ENCODE measurements at places on chromosomes 2 and 18.

GRCh38 chr2:42084231-42084671, 36.4 kb downstream of the PKDCC start:
- peak; percentile 82 for DNase-seq

GRCh38 chr2:27509326-27509725, 12.7 kb downstream of the GCKR start:
- peak; percentile 9 for DNase-seq

GRCh38 chr2:62266433-62267038, 70.6 kb downstream of the B3GNT2 start:
- DNase-seq = peak; percentile 95

DNA sequence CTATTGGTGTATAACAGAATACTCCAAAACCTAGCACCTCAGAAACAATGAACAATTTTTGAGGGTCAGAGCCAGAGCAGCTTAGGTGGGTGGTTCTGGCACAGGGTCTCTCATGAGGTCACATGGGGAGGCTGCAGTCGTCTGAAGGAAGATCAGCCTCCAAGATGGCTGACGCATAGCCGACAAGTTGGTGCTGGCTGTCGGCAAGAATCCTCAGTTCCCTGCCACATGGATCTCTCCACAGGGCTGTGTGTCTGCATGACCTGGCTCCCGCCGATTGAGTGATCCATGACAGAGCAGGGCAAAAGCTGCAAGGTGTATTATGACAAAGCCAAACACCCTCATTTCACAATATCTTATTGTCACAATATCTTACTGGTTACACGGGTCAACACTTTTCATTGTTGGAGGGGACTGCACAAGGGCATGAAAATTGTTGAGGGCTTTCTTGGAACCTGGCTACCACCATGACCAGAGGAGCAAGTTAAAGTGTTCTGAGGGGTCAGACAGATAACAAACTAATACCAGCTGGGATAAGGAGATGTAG, 4.2 kb downstream of the MYL12B start:
- no peak for DNase-seq

- DNase-seq = peak; percentile 98
These were observed 14.4 kb upstream of the PIK3C3 start for GRCh38 chr18:41940506-41941215.

DNA sequence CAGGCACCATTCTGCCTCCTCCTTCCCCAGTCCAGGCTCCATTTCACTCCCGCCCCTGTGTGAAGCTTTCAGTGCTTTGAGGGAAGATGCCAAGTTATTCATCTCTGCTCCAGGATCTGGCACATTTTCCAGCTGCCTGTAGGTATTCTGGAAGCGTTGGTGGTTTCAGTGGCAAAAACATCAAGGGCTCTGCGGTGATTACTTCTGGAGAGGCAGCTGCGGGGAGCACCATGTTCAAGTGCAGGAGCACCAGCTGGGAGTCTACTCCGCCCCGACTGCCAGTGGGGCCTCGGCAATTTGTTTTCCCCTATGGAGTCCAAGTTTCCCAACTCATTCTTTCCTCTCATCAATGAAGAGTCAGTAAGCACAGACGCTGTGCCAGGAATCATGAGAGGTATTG, 211.7 kb downstream of the CLIP4 start:
- DNase-seq = no peak

GRCh38 chr18:63244607-63245006, 75.0 kb downstream of the BCL2 start:
- no peak for DNase-seq

DNA sequence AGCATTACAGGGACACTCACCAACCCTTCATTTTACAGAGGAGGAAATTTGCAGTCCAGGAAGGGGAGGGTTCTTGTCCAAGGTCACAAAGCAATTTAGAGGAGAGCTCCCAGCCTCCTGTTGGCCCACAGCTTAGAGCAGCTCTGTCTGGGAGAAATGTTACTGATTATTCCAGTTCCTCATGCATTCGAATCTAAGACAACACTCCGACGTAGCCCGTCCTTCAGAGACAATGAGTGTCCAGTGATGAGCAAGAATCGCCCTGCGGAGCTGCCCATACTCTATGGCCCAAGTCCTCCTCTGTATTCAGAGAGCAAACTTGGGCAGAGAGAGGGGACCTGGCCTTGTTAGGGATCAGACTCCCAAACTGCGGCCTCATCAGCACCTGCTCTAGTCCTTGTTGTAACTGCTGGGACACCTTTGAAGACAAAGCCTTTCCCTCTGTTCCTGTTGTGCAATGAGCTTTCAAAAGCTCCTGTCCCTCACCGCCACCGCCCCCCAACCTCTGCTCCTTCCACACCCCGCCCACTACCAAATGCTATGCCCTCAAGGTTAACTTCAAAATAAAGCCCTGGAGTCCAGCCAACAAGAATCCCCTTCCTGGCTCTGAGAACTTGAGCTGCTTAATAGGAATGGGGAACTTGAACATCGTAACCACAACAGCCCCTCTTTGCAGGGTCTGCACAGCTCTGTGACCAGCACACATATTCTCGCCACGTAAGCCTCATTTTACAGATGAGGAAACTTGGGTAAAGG, 234.8 kb upstream of the SMAD2 start:
- no peak for DNase-seq

DNA sequence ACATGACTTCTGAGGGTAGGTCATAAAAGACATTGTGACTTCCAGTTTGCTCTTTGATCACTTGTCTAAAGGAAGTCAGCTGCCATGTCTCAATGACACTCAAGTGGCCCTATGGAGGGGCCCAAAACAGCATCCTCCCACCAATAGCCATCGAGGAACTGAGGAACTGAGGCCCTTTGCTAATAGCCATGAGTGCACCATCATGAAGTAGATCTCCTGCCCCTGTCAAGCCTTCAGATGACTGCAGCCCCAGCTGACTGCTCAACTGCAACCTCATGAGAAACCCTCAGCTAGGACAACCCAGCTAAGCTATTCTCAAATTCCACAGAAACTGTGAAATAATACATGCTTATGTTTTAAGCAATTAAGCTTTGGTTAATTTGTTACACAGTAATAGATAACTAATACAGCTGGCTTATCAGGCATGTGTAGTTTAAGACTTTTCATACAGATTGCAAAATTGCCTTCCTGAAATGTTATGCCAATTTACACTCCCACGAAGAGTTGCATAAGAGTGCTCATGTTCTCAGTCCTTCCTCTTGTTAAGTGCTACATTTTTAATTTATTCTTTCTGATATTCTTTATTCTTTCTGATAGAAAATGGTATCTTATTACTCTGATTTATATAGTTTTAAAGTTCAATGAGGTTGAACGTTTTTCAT, 105.6 kb upstream of the NDUFV2 start:
- no peak for DNase-seq

DNA sequence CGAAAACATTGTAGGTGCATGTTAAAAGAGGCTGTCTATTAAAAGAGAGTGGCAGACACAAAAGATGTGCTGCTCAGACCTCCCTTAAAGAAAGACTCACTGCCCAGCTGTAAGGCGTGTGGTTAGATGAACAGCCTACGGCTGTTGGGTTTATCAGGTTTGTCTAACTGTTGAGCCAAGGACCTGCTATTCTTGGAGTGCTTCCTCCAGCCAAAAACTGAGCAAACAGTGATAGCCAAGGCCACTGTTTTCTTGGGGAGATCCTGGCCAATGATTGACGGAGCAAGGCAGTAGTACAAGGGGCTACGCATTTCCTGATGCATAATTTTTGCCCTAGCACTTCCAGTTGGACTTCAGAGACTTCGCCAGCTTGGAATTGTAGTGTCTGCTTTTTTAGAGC, 1.4 kb upstream of the RAB3GAP1 start:
- DNase-seq = no peak

- DNase-seq = no peak
These were observed 1.9 kb downstream of the MSTN start for GRCh38 chr2:190060626-190061025.

DNA sequence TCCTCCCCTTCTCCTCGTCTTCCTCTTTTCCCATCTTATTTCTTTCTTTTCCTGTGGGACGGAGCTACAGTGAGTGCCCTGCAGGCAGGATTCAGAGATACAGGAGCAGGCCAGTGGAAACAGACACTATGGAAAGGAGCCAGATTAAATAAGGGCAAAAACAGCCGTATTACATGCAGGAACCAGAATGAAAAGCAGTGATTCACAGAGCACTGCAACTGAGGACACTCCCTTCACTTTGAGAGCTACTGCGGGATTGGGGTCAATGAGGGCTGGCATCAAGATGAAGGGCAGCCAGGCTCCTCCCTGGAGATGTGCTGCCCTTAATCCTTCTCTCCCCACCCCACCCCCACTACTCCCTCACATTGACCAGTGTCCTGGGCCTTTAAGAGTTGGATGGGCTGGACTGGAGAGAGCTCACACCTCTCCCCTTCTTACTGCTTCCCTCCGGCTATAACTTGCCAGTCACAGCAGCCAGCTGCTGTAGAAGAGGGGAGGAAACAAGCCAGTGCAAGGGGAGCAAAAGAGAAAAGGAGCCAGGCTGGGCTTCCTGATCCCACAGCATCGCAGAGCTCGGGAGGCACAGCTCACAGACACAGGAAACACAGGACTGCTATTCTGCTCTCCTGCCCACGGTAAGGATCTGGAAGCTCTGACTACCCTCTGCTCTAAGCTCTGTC, at the start of gene PLCD4:
Gene PLCD4 (plus strand): TSS at position 464 of the 680 bp plus-strand sequence. CDS start 7,841 bp downstream, outside the sequence.
- DNase-seq = peak; percentile 91

DNA sequence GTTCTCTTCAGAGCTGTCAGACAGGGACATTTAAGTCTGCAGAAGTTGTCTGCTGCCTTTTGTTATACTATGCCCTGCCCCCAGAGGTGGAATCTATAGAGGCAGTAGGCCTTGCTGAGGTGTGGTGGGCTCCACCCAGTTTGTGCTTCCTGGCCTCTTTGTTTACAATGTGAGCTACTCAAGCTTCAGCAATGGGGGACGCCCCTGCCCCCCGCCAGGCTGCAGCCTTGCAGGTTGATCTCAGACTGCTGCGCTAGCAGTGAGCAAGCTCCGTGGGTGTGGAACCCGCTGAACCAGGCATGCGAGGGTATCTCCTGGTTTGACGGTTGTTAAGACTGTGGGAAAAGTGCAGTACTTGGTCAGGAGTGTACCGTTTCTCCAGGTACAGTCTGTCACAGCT, 24.0 kb upstream of the PAIP2B start:
- DNase-seq = no peak

DNA sequence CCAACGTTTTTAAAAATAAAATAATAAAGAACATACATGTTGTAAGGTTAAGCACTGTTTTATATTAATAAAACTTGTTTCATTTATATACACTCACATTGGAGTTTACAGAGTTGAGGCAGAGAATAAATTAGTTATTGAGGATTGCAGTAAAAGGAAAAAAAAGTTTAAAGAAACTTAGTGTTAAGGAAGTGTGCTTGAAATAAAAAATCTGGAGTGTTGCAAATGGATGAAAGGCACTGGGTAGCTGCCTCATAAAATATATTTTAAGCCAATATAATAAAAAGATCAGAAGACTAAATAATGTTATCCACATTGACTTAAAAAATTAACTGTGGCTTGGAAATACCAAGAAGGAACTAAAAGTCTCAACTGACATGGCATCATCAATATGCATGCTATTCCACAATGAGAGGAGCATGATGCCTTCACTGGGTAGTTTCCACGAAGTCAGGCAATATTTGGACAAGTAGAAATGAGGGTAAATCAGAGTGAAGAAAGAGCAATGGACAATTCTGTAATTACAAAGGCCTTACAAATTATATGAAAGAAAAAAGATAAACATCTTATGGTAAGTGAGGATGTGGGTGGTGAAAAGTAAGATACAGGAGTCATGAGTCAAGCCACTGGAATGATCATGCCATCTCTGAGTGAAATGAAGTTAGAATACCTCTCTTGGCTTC, 2.5 kb downstream of the GALNT3 start:
- DNase-seq = peak; percentile 66

GRCh38 chr18:69636529-69637301, 236.0 kb downstream of the DOK6 start:
- DNase-seq = no peak

DNA sequence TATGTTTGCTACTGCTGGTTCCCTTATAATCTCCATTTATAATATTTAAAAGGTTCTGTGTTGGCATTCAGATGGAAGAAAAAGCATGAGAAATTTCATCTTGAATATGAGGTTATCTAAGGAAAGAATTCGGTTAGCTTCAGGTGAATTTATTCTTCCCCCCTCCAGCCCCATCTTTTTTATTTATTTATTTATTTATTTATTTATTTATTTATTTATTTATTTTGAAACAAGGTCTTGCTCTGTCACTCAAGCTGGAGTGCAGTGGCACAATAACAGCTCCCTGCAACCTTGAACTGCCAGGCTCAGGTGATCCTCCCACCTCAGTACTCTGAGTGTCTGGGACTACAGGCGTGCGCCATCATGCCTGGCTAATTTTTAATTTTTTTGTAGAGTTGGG, 95.5 kb upstream of the VWC2L start:
- no peak for DNase-seq

DNA sequence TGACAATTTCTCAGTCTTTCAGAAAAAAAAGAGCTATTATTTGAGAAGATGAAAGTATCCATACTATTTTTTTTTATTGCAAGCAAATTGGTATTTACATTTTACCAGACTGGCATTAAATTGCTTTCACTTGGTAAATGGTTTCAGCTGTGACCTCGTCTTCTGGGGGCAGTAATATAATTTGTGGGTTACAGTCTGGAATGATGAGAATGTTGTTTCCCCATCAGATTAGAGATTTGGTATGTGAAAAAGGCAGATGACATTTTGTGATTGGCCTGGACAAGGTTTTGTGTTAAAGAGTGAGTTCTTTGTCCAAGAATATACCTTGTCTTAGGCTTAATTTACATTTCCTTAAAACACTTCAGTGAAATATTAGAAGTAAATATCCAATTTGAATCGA, 390.1 kb upstream of the ST6GAL2 start:
- DNase-seq = no peak

GRCh38 chr2:104840893-104841585, 12.9 kb upstream of the POU3F3 start:
- no peak for DNase-seq

GRCh38 chr2:55912926-55913325, 10.7 kb downstream of the EFEMP1 start:
- DNase-seq = no peak

- DNase-seq = no peak
These were observed 560.2 kb upstream of the LRATD1 start for GRCh38 chr2:14072338-14072737.

DNA sequence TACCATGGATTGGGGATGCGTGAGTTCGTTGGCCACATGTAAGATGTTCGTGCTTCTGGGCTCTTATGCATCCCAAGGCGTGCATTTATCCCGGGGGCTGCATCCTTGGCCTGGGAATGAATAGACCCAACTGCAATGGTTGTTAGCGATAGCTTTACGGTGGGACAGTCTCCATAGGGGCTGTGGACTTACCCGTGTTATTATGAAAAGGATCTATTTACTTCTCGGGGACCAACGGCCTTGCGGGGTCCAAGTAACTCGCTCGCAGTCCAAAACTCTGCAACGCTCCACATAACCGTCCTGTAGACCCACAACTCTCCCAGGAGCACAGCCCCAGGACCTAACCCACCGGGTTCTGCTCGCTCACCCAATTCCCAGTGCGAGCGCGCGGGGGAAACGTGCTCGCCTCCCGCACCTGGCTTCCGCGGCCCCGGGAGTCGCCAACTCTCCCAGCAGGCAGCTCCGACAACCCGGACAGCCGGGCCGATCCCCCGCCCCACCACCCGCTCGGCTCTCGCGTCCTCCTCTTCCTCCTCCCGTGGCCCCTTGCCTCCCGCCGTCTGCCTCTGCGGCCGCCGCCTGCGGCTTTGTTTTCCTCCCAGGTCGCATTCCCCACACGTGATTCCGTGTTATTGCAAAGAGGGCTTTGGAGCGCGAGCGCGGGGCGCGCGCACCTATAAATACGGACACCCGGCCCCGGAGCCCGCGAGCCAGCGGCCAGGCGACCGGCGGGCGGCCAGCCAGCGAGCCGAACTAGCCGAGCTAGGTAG, at the start of gene CABLES1:
Gene CABLES1 (plus strand): TSS at position 706 of the 770 bp plus-strand sequence. CDS start 278 bp downstream, outside the sequence.
- peak; percentile 63 for DNase-seq

GRCh38 chr2:198546122-198546521, 741.7 kb downstream of the PLCL1 start:
- DNase-seq = no peak

- peak; percentile 8 for DNase-seq
These were observed at the start of gene TEKT4 for GRCh38 chr2:94871226-94872087. TEKT4 (plus strand) TSS chr2:94871430; CDS start chr2:94871580, 150 bp downstream.
